ENCODE measurements at places on chromosomes 1 and 21. TPM values are rescaled to one million over a fixed set of nuclear protein-coding genes. Genes with fewer than 3 reads are reported as not detected.

PLA2G2F gene
- not detected for total RNA-seq

ITGB2 gene
- 1.5 TPM for total RNA-seq

FCER1G gene
- total RNA-seq = 0.85 TPM

MAGI3 gene
- 8.2 TPM for total RNA-seq

TNFRSF4 gene
- total RNA-seq = not detected

HES3 gene
- 78.3 TPM for total RNA-seq

OR2M3 gene
- total RNA-seq = not detected

DNA sequence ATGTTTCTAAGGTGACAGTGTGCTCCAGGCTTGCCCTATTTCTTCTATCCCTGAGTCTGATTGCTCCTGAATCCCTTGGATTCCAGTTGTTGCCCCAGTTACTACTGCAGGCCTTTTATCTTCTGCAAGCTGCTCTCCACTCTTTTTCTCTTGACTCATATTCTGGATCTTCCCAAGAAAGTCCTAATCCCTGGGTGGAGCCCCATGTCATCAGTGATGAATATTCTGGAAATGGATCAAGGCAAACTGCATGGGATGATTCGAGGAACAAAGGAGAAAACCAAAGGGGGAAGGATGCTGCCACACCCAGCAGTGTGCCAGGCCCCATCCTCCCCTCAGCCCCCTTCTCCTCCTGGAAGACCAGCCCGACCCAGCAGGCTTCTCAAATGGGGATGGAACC is 63.3 kb upstream of the ATP2B4 start:
- no peak for DNase-seq

- no peak for DNase-seq
Observed at GRCh38 chr1:95440511-95440910, 206.5 kb downstream of the RWDD3 start.

DNA sequence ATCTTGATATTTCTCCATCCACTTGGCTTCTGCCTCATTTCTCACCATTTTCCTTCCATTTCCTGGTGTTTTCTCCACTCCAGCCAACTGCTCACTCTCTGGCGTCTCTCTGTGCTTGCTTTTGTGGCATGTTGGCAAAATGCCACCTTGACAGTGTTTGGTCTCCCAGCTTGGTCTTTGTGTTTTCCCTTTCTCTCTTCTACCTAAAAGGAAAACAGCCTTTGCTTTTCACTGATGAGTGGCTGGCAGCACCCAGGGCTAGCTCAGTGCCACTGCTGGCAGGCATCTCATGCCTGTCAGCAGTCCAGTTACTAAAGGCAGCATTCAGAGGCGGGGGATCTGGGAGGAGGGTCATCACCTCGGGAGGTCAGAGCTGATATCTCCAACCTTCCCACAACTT is 55.3 kb upstream of the DSCAM start:
- no peak for DNase-seq

DNA sequence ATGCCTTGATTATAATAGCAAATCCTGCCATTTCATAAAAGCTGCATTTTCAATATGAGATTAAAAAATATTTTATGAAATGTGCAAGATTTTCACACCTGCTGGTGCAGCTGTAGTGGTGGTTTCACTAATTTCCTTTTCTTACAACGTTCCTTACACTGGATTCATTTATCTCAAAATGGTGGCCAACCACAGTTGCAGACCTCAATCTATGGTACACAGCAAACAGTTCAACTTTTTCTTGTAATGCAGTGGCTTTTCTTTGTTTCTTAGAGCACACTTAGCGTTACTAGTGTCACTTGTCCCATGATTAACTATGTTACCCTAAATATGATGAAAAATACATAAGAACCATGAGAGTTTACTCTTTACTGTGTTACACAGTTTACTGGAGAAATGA is 32.7 kb downstream of the FCER1A start:
- DNase-seq = no peak

- DNase-seq = no peak
Observed at GRCh38 chr1:113223040-113223439, 150.0 kb downstream of the LRIG2 start.

DNA sequence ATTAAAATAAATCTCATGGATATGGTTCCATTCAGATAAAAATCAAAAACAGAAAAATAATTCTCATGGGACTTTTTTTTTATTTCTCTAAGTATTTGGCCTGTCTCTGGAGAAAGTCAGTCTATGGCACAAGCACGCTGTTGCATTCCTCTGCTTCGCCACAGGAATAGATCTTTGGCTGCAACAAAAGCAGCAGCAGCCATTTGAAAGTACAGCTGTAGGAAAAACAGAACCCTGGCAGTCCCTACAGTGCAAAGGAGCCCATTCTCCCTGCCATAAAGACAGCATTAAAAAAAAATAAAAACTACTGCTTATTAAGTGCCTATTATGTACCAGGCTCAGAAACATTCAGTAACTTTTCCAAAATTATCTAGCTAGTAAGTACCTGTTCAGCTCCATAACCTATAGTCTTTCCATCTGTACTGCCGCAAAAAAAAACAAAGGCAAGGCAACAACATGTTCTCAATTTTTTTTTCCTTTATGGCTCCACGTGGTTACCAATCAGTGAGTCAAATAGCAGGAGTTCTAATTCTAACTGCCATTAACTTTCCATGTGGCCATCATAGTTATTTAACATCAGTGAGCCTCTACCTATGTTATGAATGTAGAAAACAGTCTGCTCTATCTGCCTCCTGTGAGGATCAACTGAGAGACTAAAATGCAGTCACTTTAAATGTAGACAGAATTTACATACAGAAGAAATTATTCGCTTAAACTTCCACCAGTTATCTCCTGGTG is 22.7 kb downstream of the SLC35D1 start:
- no peak for DNase-seq

DNA sequence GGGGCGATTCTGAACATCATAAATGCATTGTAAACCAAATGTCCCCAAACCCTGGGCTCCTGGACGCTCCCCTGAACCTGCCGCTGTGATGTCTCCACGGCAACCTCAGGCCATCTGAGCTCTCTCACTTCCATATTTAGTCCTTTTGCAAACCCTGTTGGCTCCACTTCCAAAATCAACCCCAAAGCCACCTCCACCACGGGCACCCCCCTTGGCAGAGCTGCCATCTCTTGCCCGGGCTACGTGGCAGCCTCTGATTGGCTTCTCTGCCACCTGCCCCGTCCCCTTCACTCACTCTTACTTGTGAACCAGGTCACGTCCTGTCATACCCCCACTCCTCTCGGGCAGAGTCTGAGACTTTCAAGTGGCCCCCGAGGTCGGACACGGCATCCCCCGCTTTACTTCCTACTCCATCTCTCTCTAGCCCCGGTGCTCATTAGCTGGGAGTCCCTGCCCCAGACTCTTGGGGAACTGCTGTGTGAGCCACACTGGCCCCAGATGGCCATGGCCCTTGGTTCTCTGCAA is 15.8 kb downstream of the PRXL2B start:
- no peak for DNase-seq

- no peak for DNase-seq
Observed at GRCh38 chr21:32481875-32482408, 69.4 kb downstream of the EVA1C start.

DNA sequence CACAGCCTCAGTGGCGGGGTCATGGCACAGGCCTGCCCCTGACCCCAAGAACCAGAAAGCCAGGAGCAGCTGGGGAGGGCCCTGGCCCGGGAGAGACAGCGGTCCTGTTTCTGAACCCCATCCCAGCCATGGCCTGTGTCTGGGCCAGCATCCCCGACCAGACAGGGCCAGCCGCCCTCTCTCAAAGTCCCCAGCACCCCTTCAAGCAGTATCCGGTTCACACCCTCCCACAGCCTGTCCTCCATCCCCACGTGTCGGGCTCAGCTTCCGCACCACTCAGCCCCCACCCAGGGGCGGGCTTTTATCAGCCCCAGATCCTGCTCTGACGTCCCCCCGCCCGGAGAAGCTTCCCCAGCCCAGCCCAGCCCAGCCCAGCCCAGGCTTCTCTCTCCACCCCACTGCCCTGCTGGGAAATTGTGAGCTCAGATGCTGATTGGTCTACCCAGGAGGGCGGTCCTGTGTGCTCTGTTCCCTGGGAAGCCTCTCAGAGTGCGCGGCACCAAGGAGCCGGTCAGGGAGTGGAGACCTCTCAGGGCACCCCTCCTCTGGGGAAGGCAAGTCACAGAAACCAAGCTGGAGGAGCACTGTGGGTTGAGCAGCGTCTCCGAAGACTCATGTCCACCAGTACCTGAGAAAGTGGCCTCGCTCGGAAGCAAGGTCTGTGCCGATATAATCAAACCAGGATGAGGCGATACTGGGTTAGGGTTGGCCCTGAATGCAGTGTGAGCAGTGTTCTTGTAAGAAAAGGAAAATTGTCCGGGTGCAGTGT is 4.7 kb upstream of the FAAP20 start:
- DNase-seq = peak; percentile 73

GRCh38 chr1:114215436-114215835 is 61.8 kb upstream of the SYT6 start:
- DNase-seq = no peak

- peak; percentile 75 for DNase-seq
Observed at GRCh38 chr1:32500387-32501209, 35.7 kb downstream of the ZBTB8B start.

DNA sequence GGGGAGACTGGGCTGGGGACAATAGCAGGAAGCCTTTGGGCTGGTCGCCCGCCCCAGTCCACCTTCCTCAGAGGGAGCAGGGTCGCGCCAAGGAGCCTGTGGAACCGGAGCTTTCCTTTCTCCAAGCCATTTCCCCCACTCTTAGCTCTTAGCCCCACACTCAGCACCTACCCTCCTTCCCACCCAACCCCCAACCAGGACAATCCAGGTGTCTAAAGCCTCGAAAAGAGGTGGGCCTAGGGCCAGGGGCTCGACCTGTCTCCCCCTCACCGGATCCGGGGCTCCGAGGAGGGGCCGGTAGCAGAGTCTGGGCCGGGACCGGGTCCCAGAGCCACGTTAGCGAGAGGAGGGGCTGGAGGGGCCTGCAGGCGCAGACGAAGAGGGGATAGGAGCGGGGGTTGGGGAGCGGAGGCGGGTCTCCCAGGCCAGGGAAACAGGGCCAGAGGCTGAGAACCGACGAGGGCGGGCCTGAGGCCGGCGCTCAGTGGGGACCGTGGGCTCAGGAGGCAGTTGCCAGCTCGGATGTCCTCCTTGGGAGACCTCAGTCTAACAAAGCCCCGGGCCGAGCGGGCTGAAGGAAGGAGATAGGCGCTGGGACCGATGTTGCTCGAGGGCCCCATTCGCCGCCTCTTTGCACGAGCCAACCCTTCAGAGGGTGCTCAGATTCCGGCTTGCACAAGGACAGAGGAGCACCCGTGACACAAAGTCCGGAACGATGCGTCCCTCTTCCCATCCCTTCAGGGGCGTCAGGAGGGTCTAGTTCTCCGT is 943 bp downstream of the SEMA6C start:
- peak; percentile 48 for DNase-seq
